Activated gamma-delta T cell treated with Interleukin-2 at 50 U/mL for 16 hours (primary cell): ENCODE measurements at places on chromosomes 5 and 9.

GRCh38 chr5:176731506-176732160 is 78.7 kb upstream of the UNC5A start:
- no peak for DNase-seq

DNA sequence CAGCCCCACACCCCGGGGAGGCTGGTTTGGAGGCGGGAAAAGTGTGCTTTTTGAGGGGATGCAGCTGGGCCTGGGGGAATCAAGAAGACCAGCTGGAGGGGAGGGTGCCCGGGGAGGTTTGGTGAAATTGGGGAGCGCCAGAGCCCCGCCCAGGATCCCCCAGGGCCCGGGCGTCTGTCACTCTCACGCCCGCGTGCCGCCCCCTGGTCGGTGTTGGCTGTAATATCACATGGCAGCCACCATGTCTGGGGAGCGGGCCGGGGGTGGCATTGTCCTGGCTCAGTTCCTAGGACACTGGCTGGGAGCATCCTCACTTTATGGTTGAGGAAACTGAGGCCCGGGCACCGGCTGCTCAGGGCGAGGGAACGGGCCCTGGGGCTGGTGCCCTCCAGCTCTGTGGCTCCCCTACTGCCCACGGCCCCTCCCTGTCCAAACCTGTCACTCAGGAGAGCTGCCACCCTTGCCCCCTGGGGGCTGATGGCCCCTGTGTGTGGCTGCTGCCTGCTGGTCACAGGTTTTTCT is 27.5 kb downstream of the ASS1 start:
- no peak for DNase-seq

DNA sequence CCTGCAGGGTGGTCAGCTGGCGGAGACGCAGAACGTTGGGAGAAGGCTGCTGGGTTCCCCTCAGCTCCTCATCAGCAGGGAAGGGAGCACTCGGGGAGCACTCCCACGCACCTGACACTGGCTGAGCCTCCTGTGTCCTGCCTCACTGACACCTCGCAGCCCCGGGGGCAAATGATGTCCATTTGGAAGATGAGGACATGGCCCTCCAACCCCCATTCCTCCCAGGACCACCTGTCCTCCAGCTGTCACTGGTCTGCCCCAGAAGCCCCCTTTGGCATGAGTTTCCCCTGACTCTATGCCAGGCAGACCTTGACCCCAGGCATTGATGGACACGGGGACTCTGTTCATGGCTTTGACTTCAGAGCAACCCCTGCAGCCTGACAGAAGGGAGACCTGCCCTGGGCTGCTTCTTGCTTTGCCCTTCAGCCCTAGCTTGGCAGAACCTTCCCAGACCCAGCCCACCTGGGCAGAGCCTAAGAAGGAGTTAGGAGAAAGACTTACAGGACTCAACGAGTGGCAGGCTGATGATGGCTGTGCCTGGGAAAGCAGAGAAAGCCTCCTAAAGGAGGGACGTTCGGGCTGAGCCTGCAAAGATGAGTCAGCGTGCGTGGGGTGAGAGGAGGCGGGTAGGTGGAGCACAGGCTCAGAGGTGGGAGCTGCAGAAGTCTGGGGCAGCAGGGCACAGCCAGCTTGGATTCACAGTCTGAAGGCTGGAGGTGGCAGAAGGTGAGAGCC is 90.6 kb downstream of the LMX1B start:
- no peak for DNase-seq

- DNase-seq: no peak
These were observed 22.9 kb upstream of the CFAP95 start for GRCh38 chr9:69797675-69798074.

GRCh38 chr5:77492653-77493000 is 511 bp upstream of the WDR41 start:
- DNase-seq: no peak

DNA sequence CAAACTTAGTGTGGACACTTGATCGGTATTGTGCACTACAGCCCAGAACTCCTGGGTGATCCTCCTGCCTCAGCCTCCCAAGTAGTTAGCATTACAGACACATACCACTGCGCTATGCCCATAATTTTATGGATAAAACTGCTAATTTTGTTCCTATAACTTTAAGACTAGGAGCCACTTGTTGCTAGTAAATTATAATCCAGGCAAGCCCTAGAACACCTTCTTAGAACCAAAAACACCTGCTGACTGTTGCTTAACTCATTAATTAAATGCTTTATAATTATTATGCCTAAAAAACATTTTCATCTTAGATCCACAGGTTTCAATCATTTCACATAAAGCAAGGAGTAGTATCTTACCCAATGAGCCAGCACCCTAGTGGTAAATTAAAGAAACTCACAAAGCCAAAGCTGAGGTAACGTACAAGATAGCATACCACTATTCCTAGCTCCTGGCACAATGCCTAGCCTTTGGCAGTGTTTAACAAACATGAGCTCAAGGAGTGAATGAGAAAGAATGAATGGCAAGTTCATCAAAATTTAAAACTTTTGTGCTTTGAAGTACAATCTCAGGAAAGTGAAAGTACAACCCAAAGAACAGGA is 5.4 kb downstream of the MRPS27 start:
- DNase-seq: no peak

GRCh38 chr9:35790385-35791296 is 750 bp upstream of the NPR2 start:
- peak; percentile 53 for DNase-seq
